ENCODE measurements at places on chromosomes 2 and 18.

DNA sequence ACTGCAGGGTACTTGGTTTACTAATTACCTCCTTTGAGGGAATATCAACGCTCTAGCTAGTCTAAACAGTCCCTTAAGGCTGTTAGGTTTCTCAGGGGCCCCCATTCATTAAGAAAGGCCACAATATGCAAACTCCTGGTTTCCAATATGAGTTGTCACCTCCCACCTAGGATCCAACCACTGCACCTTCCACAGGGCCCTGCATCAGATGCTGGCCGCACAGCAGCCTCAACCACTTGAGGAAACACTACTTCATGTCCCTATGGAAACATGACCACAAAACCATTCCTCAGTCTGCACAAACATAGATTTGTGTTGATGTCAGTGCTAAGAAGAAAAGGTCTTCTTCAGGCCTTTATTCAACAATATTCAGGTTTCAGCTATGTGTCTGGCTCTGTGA, 40.9 kb downstream of the STAT4 start:
- DNase-seq: no peak

DNA sequence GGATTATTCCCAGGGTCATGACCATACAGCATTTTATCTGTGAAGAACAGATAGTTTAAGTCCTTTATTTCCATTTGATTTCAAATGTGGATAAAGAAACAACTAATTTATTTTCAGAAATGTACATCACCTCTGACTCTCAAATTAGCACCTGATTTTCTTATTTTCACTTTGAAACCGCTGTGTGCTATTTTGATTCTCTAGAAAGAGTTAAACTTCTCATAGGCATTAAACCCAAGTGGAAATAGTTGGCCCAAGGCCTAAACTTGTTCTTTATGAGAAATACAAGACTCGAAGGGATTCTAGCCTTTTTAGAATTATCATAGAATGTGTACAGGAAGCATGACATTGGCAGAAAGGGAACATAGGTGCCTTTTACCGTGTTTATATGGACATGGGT, 41.5 kb upstream of the LTBP1 start:
- no peak for DNase-seq

- DNase-seq: no peak
These were observed 2.0 kb upstream of the OSR1 start for GRCh38 chr2:19360266-19360965.

DNA sequence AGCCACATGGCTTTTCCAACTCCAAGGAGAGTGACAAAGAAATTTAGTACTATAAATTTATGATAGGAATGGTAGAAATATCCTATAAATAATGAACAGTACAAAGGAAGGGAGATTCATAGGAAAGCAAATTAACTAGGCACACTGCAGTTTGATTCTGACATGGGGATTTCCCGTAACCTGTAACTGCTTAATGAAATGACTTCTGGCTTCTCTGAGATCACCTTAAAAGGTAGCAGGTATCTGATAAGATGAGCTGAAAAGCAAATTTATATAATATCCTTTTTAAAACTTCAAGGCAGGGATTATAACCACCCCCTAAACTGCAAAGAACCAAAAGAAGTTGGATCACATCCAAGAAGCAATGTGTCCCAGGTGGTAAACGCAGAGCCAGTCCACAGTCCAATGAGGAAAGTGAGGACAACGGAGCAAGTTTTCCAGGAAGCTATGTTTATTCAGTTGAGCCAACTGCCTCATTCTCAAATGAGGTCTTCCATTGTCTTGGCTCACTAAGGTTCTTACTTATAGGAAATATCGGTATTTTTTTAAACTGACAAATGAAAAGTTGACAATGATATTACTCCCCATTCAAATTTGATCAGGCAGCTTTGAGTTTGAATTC, 43.0 kb downstream of the WIPF1 start:
- DNase-seq: no peak

GRCh38 chr2:184596819-184597411, 1.4 kb upstream of the ZNF804A start:
- DNase-seq: peak; percentile 85

DNA sequence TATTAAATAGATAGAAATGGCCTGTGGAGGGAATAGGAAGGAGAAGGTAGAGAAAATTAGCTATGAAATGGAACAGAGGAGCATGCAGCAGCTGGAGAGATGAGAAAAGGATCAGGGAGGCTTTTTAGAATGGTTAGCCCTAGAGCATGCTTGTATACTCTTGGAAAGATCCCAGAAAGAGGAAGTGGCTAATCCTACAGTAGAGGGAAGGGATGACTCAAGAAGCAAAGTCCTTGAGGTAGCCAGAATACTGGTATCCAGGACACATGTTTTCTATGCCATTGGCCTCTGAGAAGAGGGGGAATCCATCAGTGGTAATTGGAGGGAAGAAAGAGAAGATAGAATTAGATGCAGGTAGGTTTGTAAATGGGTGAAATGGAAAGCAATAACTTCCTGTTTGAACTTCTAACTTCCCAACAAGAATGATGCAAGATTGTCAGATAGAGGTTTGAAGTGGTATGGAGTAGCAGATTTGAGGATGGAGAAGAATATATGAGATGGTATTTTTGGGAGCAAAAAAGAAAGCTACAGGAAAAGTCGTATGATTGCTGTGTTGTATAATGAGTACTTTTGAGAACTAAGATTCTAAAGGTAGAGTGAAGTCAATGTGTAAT, 17.1 kb upstream of the OSBPL6 start:
- DNase-seq: peak; percentile 46

GRCh38 chr2:127163921-127164320, 56.2 kb downstream of the CYP27C1 start:
- no peak for DNase-seq

GRCh38 chr2:239181903-239182581, 218.8 kb downstream of the HDAC4 start:
- no peak for DNase-seq

DNA sequence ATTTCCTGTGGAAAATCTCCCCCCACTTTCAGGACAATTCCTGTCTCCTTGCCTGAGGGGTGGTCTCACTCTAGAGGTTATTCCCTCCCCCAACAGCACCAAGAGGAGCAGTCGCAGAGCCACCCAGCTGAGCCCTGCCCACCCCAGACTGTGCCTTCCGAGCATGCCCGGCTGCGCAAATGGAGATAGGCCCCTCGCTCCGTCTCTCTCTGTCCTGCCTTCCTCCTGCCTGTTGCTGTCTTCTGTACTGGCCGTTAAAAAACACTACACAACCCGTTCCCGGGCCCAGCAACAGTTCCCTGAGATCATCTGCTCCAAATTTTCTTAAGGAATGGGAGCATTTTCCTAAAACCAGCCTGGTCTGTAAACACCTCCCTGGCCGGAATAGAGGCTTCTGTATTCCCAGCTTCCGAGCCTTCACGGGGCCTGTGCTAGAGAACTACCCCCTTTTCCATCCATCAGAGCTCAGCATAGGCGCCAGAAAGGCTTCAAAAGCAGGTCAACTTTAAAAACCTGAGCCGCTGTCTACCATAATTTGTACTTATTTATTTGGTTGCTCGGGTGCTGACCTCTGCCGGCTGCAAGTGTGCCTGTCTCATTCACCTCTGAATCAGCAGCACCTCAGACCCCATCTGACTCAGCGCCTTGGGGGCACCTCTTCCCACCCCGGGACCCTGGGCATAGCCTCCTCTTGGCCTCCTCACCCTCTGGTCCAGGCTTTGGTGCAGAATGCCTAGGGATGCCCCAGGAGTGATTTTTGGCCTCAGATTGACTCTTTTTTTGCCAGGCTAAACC, 159.4 kb downstream of the PXDN start:
- DNase-seq: no peak

DNA sequence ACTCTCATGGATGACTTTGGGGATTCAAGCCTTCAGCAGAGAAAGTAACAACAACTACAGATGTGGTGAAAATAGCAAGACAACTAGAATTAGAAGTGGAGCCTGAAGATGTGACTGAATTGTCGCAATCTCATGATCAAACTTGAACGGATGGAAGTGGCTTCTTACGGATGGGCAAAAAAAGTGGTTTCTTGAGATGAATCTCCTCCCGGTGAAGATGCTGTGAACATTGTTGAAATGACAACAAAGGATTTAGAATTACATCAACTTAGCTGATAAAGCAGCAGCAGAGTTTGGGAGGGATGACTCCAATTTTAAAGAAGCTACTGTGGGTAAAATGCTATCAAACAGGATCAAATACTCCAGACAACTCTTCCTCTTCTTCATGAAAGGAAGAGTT, 43.1 kb downstream of the AAK1 start:
- DNase-seq: no peak

DNA sequence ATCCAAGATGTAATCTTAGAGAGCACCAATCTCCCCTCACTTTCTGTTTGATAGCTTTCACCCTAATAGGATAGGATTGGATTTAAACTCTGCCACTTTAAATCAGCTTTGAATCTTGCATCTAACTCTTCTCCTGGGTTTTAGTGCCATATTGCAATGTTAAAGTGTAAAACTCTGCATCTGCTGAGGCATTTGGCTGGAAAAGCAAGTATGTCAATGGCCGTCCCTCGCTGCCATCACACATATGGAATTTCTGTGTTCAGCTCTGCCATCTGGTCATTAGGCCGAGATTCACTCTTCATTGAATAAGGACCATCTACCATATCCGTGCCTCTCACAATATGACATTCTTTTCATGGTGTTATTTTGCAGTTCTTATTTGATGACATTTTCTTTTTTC, 728.1 kb upstream of the PIK3C3 start:
- DNase-seq: no peak

GRCh38 chr2:6977113-6977741, 60.0 kb downstream of the RNF144A start:
- DNase-seq: no peak

- DNase-seq: peak; percentile 78
These were observed 24.0 kb upstream of the CREB1 start for GRCh38 chr2:207505728-207506127.

- DNase-seq: peak; percentile 19
These were observed 38.5 kb downstream of the ROCK2 start for GRCh38 chr2:11305958-11306357.

- no peak for DNase-seq
These were observed 148.3 kb downstream of the MEIS1 start for GRCh38 chr2:66582987-66583880.

- no peak for DNase-seq
These were observed 322.0 kb downstream of the RND3 start for GRCh38 chr2:150165442-150165841.

- DNase-seq: no peak
These were observed 10.1 kb downstream of the EXOC6B start for GRCh38 chr2:72815655-72816278.

GRCh38 chr2:44786817-44787214, 154.7 kb upstream of the SIX3 start:
- no peak for DNase-seq

- DNase-seq: no peak
These were observed 7.6 kb downstream of the CYBRD1 start for GRCh38 chr2:171529914-171530313.

All from suppressor macrophage treated with lipopolysaccharide for 4 hours (primary cell).